Hindlimb muscle (tissue), 1 donor: ENCODE measurements at places on chromosomes 6 and 20. TPM values are rescaled to one million over a fixed set of nuclear protein-coding genes. Genes with fewer than 3 reads are reported as not detected.

GRCh38 chr6:36655085-36655724 lies 23.3 kb upstream of the CDKN1A start:
- DNase-seq: no peak

The APCDD1L gene
- 5.4 TPM for polyA plus RNA-seq

- no peak for DNase-seq
These were observed 94.2 kb upstream of the EXOC2 start for GRCh38 chr6:786946-787763.

- DNase-seq: no peak
These were observed 9.7 kb downstream of the ASF1A start for GRCh38 chr6:118903691-118904090.

DNA sequence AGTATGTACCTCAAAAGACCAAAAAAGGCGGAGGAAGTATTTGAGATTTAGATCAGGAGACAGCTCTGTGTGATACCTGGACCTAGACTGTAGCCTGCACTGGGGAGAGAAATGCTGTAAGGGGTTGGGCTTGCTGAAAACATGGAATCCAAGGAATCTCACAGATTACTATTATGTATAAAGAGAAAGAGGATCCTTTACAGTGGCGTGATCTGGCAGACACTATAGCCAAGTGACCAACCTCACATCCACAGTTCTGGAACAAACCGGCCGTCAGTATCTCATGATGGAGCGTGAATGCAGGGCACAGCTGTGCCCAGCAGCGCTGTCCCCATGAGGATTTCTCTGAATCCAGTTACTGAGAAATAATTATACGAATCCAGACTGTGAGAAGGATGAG lies 12.3 kb downstream of the DDX27 start:
- no peak for DNase-seq

GRCh38 chr6:28664870-28665396 lies 139.3 kb downstream of the GPX5 start:
- DNase-seq: no peak

- DNase-seq: no peak
These were observed 25.7 kb downstream of the KCNK5 start for GRCh38 chr6:39203436-39204159.

DNA sequence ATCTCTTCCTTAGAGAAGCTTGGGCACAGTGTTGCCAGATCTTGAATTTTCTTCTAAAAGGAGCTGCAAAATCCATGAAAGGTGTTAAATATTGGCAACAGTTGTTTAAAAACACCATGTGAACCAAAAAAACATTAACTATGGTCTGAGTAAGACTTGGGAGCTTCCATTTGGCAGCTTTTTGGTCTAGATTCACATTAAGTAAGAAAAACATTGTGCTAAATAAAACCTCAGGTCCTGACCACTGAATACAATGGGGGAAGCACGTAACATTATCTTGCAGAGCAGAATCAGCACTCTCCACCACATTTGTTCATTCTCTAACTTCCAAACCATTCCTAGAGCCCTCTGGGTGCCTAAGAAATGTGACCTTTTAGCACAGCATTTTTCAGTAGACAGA lies 437.6 kb upstream of the PLCB4 start:
- DNase-seq: no peak

DNA sequence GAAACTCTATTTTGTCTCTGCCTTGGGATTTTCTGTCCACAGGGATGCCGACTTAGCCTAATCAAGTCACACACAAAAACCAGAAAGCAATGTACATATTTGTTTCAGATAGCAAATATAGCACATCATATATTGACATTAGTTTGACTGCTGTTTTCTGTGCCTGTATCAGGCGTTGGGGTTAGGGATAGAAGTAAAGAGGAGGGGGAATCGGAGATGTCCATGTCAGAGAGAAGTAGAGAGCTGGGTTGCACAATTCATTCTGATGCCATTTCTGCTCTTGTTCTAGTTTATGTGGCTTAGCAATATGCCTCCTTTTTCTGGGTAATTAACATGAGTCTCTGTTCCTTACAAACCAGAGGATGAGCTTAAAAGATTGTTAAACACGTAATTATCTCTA lies 14.7 kb upstream of the IPCEF1 start:
- no peak for DNase-seq

- DNase-seq: peak; percentile 38
These were observed 2.5 kb upstream of the FKBP5 start for GRCh38 chr6:35691027-35691824.
